ENCODE measurements at places on chromosomes 6 and 20. TPM values are rescaled to one million over a fixed set of nuclear protein-coding genes. Genes with fewer than 3 reads are reported as not detected.

GRCh38 chr6:63529498-63529897 is 42.8 kb upstream of the LOC128125822 start:
- no peak for DNase-seq

The MATN4 gene
- total RNA-seq = 0.29 TPM

The OTOR gene
- not detected for total RNA-seq

GRCh38 chr20:20210327-20210726 is 157.6 kb upstream of the INSM1 start:
- no peak for DNase-seq

GRCh38 chr6:142722012-142722411 is 223.0 kb downstream of the HIVEP2 start:
- DNase-seq = no peak

The KIAA0408 gene
- total RNA-seq = 55.0 TPM

DNA sequence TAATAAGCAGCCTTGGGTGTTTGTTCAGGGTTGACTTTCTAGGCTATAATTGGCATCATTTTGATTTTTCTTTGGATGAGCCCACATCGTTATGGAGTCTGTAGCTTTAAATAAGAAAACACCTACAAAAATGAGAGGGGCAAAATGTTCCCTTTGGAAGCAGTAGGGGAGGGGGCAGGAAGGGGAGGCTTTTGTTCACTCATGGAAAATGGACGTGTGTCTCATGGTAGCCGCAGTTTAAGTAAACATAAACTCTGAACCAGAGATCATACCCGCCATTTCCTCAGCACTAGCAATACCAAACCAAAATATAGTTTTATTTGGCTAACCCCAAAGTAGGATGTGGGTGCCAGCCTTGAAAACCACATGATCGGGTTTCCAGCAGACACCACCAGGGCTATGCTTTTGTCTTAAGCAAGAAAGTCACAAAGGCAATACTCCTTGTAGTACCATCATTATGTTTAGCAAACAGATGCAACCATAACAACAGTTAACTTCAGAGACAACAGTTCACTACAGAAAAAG is 572.5 kb upstream of the JAG1 start:
- no peak for DNase-seq

The TXLNB gene
- 1.3 TPM for total RNA-seq

DNA sequence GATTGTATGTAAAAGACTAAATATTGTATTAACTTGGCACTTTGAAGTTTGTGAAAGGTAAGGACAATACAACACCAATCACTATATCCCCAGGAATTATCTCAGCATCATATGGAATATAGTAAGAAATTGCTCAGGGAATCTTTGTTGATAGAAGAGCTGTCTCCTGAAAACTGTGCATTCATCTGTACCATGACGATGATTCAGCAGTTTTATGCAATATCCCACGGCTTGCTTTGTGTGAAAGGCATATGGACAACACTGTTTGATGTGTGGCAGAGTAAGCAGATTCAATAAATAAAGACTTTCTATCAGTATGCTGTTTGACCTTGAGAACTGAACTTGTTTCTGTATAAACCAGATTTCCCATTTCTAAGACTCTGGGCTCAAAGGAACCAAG is 147.5 kb upstream of the PLN start:
- DNase-seq = no peak

The FLRT3 gene
- 71.2 TPM for total RNA-seq

The GHRH gene
- total RNA-seq = not detected

GRCh38 chr6:155483858-155484257 is 28.2 kb upstream of the NOX3 start:
- DNase-seq = no peak

The MOG gene
- total RNA-seq = not detected

GRCh38 chr6:56652231-56652630 is 9.5 kb upstream of the DST start:
- no peak for DNase-seq

GRCh38 chr20:13814672-13815071 is 29.8 kb downstream of the NDUFAF5 start:
- DNase-seq = no peak

The BPI gene
- total RNA-seq = not detected

DNA sequence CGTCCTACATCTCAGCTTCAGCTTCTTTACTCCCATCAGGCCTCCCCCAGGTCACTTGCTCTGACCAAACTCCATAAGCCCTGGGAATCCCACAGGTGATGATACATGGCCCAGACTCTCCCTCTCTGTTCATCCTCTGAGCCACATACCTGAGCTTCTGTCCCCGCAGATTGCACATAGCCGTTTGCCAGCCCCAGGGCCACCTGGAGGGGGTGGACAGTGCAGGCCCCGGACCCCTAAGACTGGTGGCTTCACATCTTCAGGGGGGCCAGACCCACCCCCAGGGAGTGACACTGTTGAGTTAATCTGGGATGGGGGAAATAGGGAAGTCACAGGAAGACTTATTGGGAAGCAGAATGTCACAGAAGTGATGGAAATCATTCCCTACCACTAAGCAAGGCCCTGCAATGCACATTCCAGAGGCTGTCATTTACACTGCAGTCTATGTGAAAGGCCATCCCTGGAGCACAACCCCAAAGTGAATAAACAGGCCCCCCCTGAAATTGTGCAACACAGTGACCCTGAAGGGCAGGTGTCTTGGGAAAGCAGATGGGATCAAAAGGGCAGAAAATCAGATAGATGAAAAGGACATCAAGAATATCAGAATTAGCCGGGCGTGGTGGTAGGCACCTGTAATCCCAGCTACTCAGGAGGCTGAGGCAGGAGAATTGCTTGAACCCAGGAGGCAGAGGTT is 2.2 kb downstream of the RXRB start:
- DNase-seq = peak; percentile 54

The MEI4 gene
- total RNA-seq = not detected

- no peak for DNase-seq
Observed at GRCh38 chr20:24968278-24968800, 19.3 kb downstream of the CST7 start.

- no peak for DNase-seq
Observed at GRCh38 chr6:23477586-23477985, 648.4 kb upstream of the NRSN1 start.

The C20orf141 gene
- total RNA-seq = not detected

DNA sequence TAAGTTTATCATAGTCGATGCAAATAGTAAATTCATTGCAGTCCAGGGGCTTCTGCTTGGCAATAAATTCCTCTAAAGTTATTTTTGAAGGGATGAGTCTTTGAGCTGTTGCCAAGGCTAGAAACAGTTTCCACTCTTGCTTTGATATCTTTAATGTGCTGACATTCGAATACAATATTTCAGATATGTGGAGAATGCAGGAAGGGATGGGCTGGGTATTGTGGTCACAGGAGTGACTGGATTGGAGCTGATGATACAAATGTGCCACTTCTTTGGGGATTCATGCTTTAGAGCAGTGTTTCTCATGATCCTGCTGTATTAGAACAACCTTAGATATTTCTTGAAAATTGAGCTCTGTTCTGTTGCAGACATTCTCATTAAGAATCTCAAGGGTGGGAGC is 139.0 kb downstream of the PRDM13 start:
- DNase-seq = no peak

DNA sequence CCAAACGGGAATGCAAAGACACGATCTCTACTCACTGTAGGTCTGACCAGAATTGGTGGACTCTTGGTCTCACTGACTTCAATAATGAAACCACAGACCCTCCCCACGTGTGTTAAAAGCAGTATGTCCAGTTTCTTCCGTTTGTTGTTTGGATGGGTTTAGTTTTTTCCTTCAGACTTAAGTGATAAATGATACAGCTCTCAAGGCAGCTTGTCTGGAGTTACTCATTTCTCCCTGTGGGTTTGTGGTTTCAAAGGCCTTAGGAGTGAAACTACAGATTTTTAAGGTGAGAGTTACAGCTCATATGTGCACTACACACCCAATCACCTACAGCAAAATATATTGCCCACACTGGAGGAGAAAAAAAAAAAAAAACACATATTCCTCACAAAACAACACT is 86.7 kb upstream of the STMND1 start:
- no peak for DNase-seq

DNA sequence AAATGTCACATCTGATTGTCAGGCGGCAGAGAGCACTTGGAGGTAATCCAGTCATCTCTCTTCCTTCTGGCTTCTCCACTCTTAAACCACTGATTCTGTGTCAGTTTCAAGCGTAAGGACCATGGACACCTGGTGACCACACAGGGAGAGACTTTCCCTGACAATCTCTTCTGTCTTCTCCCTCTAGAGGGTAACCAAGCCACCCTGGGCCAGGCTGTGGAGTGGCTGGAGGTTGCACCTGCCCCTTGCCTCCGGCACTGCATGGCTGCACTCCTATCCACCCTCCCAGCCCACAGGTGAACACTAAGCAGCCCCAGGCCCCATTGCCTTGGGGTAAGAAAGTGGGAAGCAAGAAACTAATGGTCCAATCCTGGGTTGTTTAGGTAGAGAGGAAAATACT is 78.7 kb downstream of the BFSP1 start:
- no peak for DNase-seq

DNA sequence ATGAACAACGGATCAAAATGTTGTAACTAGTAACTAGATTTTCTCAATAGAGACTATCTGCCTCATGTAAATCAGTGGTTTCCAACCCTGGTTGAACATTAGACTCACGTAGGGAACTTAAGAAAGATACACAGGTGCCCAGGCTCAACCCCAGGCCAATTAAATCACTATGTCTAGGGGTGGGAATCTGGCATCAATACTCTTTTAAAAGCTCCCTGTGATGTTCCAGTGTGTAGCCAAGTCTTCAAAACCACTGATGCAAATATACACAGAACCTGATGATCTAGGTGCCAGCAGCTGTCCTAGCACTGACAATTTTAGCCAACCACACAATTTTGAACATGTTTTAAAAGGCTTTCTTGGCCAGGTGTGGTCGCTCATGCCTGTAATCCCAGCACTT is 128.7 kb downstream of the TBC1D32 start:
- no peak for DNase-seq

DNA sequence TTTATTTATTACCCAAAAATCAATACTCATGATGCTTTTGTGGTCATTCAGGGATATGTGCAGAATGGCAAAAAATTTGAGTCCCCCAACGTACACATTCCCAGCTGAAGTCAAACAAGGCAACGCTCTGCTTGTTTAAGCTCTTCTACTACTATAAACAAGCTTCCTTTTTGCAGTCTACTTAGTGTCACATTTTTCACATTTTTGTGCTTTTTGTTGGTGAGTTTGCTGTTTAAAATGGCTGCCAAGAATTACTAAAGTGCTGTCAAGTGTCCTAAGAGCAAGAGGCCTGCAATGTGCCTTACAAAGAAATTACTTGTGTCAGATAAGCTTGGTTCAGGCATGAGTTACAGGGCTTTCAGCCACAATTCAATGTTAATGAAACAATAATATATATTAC is 2.1 kb downstream of the WFDC8 start:
- DNase-seq = no peak

GRCh38 chr6:84623956-84624680 is 140.3 kb downstream of the TBX18 start:
- DNase-seq = no peak

The PHACTR1 gene
- total RNA-seq = 72.8 TPM

The LY6G6C gene
- not detected for total RNA-seq
